ENCODE measurements at places on chromosomes 5 and 9. TPM values are rescaled to one million over a fixed set of nuclear protein-coding genes. Genes with fewer than 3 reads are reported as not detected.

GRCh38 chr9:90974016-90974415 lies 172.4 kb downstream of the SYK start:
- H3K36me3 ChIP-seq = no peaks in the 10 kb centered on the region
- H3K27ac ChIP-seq = peak overlapping the region; percentile 93
- H3K4me3 ChIP-seq = peak overlapping the region; percentile 2
- H3K4me1 ChIP-seq = peaks cover 58% of the 10 kb centered on the region

- H3K4me3 ChIP-seq = no peak overlapping the region
- no peaks in the 10 kb centered on the region for H3K27me3 ChIP-seq
- no peak overlapping the region for H3K27ac ChIP-seq
- H3K4me1 ChIP-seq = peaks cover 26% of the 10 kb centered on the region
- H3K36me3 ChIP-seq = no peaks in the 10 kb centered on the region
- DNase-seq = no peak
Observed at GRCh38 chr9:20591223-20591622, 31.1 kb downstream of the MLLT3 start.

GRCh38 chr5:181259974-181260719 lies 796 bp downstream of the TRIM52 start:
- no peak for DNase-seq
- H3K27me3 ChIP-seq = no peaks in the 10 kb centered on the region
- H3K36me3 ChIP-seq = peaks cover 11% of the 10 kb centered on the region
- peak overlapping the region; percentile 97 for H3K27ac ChIP-seq
- H3K4me1 ChIP-seq = peaks cover 54% of the 10 kb centered on the region

DNA sequence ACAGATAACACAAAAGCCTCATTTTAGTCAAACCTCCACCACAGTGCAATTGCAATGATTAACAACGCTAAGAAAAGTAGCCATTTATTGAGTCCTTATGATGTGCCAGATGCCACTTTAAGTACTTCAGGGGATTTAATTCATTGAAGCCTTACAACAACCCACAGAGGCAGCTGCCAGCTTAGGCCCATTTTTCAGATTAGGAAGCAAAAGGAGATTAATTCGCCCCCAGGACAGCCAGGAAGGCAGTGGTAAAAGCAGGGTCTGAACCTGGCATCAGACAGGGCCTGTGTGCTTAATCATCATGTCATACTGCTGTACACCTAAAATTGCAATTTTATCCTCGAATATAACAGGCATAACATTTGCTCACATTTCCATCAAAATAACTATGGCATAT lies 23.9 kb downstream of the MED27 start:
- H3K4me3 ChIP-seq = no peak overlapping the region
- no peak overlapping the region for H3K27ac ChIP-seq
- no peaks in the 10 kb centered on the region for H3K27me3 ChIP-seq
- H3K36me3 ChIP-seq = peaks cover 4% of the 10 kb centered on the region
- H3K4me1 ChIP-seq = peaks cover 10% of the 10 kb centered on the region

DNA sequence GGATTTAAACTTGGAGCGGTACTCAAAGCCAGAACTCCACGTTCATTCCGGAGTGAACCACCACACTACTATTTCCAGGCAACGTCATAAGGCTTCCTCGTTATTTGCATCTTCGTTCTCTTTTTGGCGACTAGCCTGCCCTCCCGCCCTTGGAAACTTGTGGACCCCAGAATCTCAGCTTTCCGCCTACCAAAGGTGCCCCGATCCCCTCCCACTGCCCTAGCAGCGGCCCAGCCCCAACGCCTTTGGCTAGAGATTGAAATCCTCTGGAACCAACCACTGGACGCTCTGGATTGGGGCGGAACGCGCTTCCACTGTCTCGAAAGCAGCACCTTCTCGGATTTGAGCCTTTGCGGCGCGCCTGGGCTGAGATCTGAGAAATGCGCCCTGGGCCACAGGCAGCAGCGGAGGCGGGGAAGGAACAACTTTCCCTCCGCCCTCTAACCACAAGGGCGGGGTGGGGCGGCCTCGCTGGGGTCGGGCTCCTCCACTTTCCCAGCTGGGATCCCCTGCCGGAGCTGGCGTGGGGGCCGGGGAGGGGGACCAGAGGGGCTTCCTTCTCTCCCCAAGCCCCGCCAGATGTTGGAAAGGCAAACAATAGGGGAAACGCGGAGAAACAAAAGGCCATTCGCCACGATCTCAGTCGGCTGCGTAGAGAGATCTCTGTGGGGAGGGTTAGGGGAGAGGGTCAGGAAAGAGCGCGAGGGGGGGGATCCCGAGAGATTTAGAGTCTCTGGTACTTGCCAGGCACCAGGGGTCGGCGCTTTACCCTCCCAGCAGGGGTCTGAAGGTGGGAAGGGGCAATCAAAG lies 1.3 kb downstream of the MOB3B start:
- H3K4me3 ChIP-seq = peak overlapping the region; percentile 88
- peaks cover 9% of the 10 kb centered on the region for H3K27me3 ChIP-seq
- H3K4me1 ChIP-seq = peaks cover 26% of the 10 kb centered on the region
- H3K36me3 ChIP-seq = peaks cover 3% of the 10 kb centered on the region
- no peak for DNase-seq

DNA sequence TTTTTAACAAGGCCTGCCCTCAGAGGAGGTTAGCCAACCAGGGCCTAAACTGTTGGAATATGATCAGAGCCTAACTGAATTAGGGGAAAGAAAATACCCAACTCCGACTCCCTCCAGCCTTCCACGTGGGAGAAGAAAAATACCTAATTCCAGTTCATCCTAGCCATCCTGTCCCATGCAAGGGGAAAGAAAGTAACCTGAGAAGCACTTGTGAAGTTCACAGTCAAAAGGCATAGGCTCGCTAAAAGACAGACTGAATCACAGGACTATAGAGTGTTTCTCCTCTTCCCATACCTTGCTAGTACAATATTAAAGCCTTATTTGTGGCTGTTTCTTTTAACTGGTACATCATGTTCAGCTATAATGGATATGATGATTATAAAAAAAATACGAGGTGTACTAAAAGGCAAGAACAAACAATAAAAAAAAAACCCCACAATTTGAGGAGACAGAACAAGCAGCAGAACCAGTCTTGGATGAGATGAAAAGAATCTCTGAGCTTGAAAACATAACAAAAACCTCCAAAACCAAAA lies 18.0 kb upstream of the ATP10B start:
- no peak overlapping the region for H3K4me3 ChIP-seq
- no peak overlapping the region for H3K27ac ChIP-seq
- no peaks in the 10 kb centered on the region for H3K4me1 ChIP-seq
- peaks cover 4% of the 10 kb centered on the region for H3K27me3 ChIP-seq
- H3K36me3 ChIP-seq = no peaks in the 10 kb centered on the region

- H3K27me3 ChIP-seq = no peaks in the 10 kb centered on the region
- H3K36me3 ChIP-seq = no peaks in the 10 kb centered on the region
- no peaks in the 10 kb centered on the region for H3K4me1 ChIP-seq
- no peak overlapping the region for H3K27ac ChIP-seq
- no peak overlapping the region for H3K4me3 ChIP-seq
Observed at GRCh38 chr5:100496296-100496695, 38.9 kb upstream of the FAM174A start.

GRCh38 chr9:68651280-68651893 lies 53.7 kb upstream of the PIP5K1B start:
- no peaks in the 10 kb centered on the region for H3K36me3 ChIP-seq
- no peaks in the 10 kb centered on the region for H3K4me1 ChIP-seq
- DNase-seq = no peak
- H3K27ac ChIP-seq = no peak overlapping the region
- H3K4me3 ChIP-seq = no peak overlapping the region

DNA sequence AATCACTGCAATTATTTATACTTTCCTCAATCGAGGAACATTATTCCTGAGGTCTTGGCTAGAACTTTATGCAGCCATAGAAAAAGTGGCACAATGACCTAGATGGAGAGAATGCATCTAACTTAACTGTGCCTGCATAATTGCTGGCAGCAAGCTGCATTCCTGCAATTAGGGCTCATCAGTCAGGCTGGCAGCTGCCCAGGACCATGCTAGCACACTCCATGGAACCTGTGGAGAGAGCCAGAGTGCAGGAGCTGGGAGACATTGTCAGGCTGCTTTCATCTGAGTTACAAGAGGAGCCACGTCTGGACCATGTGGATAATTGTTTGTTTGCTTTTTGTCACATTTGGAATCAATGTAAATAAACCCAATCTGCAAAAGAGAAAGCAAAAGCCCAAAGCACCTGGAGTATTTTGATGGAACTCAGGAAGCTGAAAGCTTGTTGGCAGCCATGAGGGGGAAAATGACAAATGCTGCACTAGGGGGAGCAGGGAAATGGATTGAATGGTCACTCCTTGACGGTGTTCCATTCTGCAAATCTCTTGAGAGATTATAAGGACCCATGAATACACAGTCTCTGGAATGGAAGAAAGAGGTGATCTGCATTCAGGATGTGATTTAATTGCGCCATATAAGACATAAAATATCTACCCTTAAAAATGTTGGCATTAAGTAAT lies 839.9 kb downstream of the MAT2B start:
- H3K27me3 ChIP-seq = no peaks in the 10 kb centered on the region
- no peak overlapping the region for H3K4me3 ChIP-seq
- H3K4me1 ChIP-seq = peaks cover 4% of the 10 kb centered on the region
- DNase-seq = no peak

DNA sequence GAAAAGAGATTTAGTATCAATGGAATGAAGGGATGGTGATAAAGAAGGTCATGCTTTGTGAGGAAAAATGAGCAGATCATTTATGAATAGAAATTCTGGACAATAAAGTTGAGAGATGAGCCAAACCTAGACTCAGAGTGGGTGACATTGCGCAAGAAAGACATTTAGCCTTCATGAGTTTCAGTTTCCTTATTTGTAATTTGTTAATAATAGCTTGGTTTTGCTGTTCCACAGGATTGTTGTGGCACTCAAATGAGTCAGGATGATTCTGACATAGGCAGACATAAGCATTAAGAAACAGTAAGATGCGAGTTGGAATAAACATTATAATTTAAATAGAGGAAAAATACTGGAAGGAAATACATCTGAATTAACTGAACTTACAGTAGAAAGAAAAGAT lies 34.8 kb downstream of the ITGA2 start:
- no peaks in the 10 kb centered on the region for H3K27me3 ChIP-seq
- no peak overlapping the region for H3K27ac ChIP-seq
- H3K4me1 ChIP-seq = peaks cover 7% of the 10 kb centered on the region
- H3K4me3 ChIP-seq = no peak overlapping the region

- H3K4me3 ChIP-seq = no peak overlapping the region
- no peaks in the 10 kb centered on the region for H3K4me1 ChIP-seq
- peaks cover 7% of the 10 kb centered on the region for H3K27me3 ChIP-seq
- DNase-seq = no peak
- no peak overlapping the region for H3K27ac ChIP-seq
Observed at GRCh38 chr5:163635631-163636030, 130.2 kb downstream of the MAT2B start.

GRCh38 chr9:121399126-121399882 lies 29.3 kb upstream of the STOM start:
- H3K36me3 ChIP-seq = peaks cover 6% of the 10 kb centered on the region
- peak overlapping the region; percentile 76 for H3K27ac ChIP-seq
- H3K27me3 ChIP-seq = peaks cover 8% of the 10 kb centered on the region

- no peak overlapping the region for H3K4me3 ChIP-seq
- peaks cover 33% of the 10 kb centered on the region for H3K27me3 ChIP-seq
- DNase-seq = no peak
- H3K36me3 ChIP-seq = no peaks in the 10 kb centered on the region
Observed at GRCh38 chr9:89596937-89597555, 7.8 kb upstream of the GADD45G start.

- H3K4me1 ChIP-seq = peaks cover 66% of the 10 kb centered on the region
- H3K27ac ChIP-seq = peak overlapping the region; percentile 80
- no peaks in the 10 kb centered on the region for H3K36me3 ChIP-seq
- DNase-seq = no peak
- no peak overlapping the region for H3K4me3 ChIP-seq
Observed at GRCh38 chr5:131381021-131381420, 117.2 kb downstream of the CDC42SE2 start.

- H3K4me1 ChIP-seq = peaks cover 33% of the 10 kb centered on the region
- peaks cover 2% of the 10 kb centered on the region for H3K36me3 ChIP-seq
- H3K27ac ChIP-seq = no peak overlapping the region
- no peak for DNase-seq
- H3K4me3 ChIP-seq = no peak overlapping the region
Observed at GRCh38 chr9:114893221-114894010, 37.0 kb downstream of the TNFSF8 start.

- peaks cover 17% of the 10 kb centered on the region for H3K36me3 ChIP-seq
- no peak overlapping the region for H3K27ac ChIP-seq
- no peak overlapping the region for H3K4me3 ChIP-seq
- peaks cover 41% of the 10 kb centered on the region for H3K4me1 ChIP-seq
Observed at GRCh38 chr5:154394307-154394706, 51.5 kb upstream of the SAP30L start.

DNA sequence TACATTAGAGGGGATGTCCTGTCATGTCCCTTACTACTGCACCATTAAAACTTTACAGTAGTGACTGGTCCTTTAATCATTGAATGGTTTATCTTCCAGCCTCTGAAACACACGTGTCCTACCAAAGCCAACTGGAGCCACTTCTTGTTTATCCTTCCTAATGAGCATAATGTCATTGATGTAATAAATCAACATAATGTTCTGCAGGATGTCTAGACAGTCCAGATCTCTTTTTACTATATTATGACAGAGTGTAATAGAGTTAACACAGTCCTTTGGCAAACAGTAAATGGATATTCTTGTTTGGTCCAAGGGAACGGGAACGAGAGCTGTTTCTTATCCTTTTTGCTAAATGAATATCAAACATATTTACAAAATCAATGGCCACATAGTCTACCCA lies 88.1 kb upstream of the PTPRD start:
- H3K4me1 ChIP-seq = peaks cover 3% of the 10 kb centered on the region
- H3K36me3 ChIP-seq = no peaks in the 10 kb centered on the region
- no peak overlapping the region for H3K4me3 ChIP-seq
- H3K27me3 ChIP-seq = no peaks in the 10 kb centered on the region

GRCh38 chr9:4435197-4435596 lies 55.1 kb upstream of the SLC1A1 start:
- no peaks in the 10 kb centered on the region for H3K4me1 ChIP-seq
- no peak overlapping the region for H3K4me3 ChIP-seq
- H3K27me3 ChIP-seq = peaks cover 17% of the 10 kb centered on the region
- no peak overlapping the region for H3K27ac ChIP-seq
- peaks cover 7% of the 10 kb centered on the region for H3K36me3 ChIP-seq

- H3K27ac ChIP-seq = peak overlapping the region; percentile 83
- H3K4me3 ChIP-seq = peak overlapping the region; percentile 72
- DNase-seq = no peak
Observed at GRCh38 chr9:126860757-126861466, 473 bp downstream of the ZBTB34 start.

DNA sequence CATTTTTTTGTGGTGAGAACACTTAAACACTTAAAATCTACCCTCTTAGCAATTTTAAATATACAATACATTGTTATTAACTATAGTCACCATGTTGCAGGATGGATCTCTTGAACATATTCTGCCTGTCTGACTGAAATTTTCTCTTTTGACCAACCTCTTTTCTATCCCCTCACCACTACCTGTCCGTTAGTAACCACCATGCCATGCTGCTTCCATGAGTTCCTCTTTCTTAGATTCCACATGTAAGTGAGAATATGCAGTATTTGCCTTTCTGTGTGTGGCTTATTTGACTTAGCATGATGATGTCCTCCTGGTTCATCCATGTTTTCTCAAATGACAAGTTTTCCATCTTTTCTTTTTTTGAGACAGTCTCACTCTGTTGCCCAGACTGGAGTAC lies 48.5 kb upstream of the NAA35 start:
- DNase-seq = no peak
- no peaks in the 10 kb centered on the region for H3K36me3 ChIP-seq
- H3K4me1 ChIP-seq = peaks cover 3% of the 10 kb centered on the region
- no peak overlapping the region for H3K27ac ChIP-seq
- H3K4me3 ChIP-seq = no peak overlapping the region

Gene CDH9
- not detected for total RNA-seq

Gene ZNF608
- total RNA-seq = 36.3 TPM

Gene TMEM215
- total RNA-seq = not detected

Gene PCDHA2
- 0.77 TPM for total RNA-seq

Gene ECM2
- 34.2 TPM for total RNA-seq

Gene SH3RF2
- 0.33 TPM for total RNA-seq

Gene PCDHGB6
- 56.8 TPM for total RNA-seq

Gene SELENOP
- total RNA-seq = 0.20 TPM

Gene POU5F2
- total RNA-seq = 0.62 TPM

Gene NRG2
- total RNA-seq = 0.13 TPM

Gene SLC36A3
- total RNA-seq = not detected

Gene PROB1
- total RNA-seq = 2.3 TPM

Gene INSL4
- not detected for total RNA-seq

All from chondrocyte (in vitro differentiated cells).